ENCODE measurements at places on chromosomes 11 and 22. TPM values are rescaled to one million over a fixed set of nuclear protein-coding genes. Genes with fewer than 3 reads are reported as not detected.

- DNase-seq, result no peak
Observed at GRCh38 chr11:88175569-88176075, 379 bp upstream of the RAB38 start.

Gene OR51B4
- not detected for total RNA-seq

DNA sequence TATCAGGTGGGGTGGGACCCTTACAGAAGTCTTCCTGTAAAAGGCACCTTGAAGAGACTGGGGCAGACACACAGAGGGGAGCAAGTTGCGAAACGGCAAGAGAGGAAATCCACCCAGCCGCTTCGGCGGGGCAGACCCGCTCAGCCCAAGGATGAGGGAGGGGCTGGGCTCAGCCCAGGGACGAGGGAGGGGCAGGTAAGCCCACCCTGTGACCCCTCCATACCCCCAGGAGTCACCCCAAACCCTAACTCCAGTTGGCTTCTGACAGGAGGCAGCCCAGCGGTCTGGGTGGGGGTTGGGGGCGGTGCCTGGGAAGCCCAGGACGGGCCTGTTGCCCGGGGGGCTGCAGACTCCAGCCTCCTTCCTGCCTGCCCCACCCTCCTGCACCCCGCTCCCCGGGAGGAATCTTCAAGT is 965 bp downstream of the OSBPL5 start:
- no peak for DNase-seq

- peak; percentile 77 for DNase-seq
Observed at GRCh38 chr22:18023509-18024275, 669 bp downstream of the MICAL3 start.

Gene SLC16A8
- not detected for total RNA-seq

Gene CLTCL1
- total RNA-seq, result 12.4 TPM

Gene MUC6
- total RNA-seq, result not detected

Gene HSPA8
- 2,163 TPM for total RNA-seq

Gene CARNS1
- total RNA-seq, result 1.1 TPM

GRCh38 chr11:72267956-72268617 is 24.1 kb upstream of the PHOX2A start:
- no peak for DNase-seq

- peak; percentile 10 for DNase-seq
Observed at GRCh38 chr11:130526846-130527245, 78.4 kb downstream of the ADAMTS15 start.

Gene MISFA
- total RNA-seq, result 3.8 TPM

Gene SLC22A8
- not detected for total RNA-seq

Gene CREB3L1
- total RNA-seq, result 13.7 TPM

DNA sequence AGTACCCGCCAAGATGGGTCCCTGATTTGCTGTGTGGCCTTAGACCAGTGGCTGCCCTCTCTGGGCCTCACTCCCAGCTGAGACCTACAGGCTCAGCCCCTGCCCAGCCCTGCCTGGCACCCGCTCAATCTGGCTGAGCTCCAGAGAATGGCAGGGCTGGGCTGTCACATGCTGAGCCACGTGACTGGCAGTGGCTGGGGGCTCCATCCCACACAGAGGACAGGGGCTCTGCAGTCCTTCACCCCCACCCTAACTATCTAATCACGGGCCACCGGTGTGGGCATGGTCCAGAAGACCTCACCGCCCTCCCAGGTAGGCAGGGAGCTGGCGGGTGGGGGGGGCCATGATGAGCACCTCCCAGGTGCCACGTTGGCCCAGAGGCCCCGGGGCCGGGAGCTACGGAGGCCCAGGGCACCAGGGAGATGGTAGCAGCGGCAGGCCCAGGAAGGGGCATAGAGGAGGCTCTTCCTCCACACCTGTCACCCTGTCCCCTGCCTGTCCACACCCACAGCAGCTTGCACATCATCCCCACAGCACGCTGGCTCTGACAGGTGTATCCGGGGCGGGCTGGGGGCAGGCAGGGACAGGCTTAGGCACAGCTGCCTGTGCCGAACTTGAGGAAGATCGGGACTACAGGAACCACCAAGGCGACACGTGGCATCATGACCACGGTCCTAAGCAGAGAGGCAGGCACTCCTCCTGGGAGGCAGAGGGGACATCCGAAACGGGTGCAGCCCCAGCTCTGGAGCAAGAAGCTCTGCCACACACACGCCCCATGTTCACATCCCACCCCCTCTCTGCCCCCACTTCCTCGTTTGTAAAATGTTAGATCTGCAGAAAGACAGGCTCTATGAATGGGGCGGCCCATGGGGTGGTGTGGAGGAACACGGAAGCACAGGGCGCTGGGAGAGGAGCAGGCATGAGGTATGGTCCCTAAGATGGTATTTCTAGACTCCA is 1.5 kb upstream of the ALDH3B1 start:
- no peak for DNase-seq

Gene ZNF70
- 2.6 TPM for total RNA-seq

Gene WNT7B
- total RNA-seq, result 0.24 TPM

DNA sequence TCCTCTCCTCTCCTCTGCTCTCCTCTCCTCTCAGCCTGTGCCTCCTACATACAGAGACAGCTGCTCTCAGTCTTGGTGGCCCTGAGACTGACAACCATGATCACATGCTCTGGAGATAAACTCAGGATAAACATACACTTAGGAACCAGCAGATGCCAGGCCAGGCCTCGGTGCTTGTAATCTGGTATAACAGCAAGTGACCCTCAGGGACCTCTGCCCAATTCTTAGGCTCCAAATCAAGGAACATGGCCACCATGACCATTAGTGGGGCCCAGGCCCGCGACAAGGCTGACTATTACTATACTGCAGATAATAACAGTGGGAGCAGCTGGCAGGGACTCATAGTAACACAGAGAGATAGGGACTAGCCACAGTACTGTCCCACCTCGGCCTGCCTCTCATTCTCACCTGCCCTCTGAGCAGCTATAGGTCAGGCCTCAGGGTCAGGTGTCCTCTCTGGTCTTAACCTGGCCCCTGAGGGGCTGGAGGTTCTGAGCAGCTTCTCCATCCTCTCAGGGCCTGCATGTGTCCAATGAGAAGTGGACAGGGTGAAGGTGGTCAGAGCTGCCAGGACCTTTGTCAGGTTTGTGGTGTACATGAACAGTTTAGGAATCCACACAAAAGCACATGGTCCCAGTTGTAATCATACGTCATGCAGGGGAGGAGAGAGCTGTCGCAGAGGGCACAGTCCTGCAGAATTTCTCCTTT is 106.1 kb downstream of the GGTLC2 start:
- no peak for DNase-seq

Gene MARK2
- total RNA-seq, result 56.5 TPM

GRCh38 chr22:46979506-46979905 is 217.1 kb downstream of the TBC1D22A start:
- DNase-seq, result no peak

GRCh38 chr22:41876275-41876674 is 38.6 kb downstream of the SHISA8 start:
- DNase-seq, result no peak

Gene RIN1
- 5.4 TPM for total RNA-seq

Gene YPEL4
- 0.13 TPM for total RNA-seq

DNA sequence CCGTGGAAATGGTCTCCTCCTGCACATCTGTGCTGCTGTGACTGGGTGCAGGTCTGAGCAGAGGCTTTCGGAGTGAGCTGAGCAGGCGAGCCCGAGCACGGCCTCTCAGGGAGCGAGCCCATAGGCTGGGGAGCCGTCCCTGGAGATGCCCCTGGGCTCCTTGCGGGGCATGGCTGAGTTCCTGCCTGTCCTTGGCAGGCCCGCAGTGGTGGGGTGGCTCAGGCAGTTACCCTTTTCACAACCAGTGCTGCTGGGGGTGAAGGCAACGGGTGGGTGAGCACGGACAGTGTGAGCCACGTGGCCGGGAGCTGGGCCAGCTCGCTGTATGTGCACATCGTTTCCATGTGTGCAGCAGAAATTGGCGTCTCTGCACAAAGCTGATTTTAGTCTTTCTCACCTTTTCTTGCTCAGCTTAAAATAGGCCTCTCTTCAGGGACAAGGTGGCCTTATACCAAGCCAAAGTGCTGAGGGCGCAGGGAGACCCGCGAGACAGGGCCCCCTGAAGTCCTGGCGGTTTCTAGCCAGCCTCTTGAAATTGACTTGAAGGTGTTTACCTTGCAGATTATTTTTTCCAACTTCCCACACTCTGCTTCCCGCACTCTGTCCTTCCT is at the start of gene TP53AIP1:
Gene TP53AIP1 (minus strand): TSS at position 55 of the 611 bp plus-strand sequence. CDS start 5,053 bp downstream, outside the sequence.
- no peak for DNase-seq

- DNase-seq, result no peak
Observed at GRCh38 chr11:95764267-95764898, 25.2 kb downstream of the FAM76B start.

- no peak for DNase-seq
Observed at GRCh38 chr11:90908074-90908473, 685.2 kb upstream of the CHORDC1 start.

DNA sequence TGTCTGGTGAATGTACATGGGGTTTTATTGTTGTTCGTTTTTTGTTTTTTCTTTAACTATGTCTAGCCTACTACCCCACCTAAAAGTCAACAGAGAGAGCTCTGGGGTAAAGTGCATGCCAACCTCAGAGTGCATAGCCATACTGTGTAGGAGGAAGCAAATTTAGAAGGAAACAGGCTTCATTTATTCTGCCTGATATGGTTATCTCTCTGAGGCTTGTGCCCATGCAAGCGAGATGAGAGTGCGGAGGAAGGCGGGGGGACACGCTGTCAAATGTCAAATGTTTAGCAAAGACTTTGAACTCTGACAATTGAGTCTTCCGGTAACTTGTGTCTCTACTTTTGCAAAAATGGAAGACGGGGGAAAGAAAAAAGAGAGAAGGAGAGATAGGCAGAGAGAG is 295.5 kb downstream of the ETS1 start:
- no peak for DNase-seq

GRCh38 chr11:38256436-38256835 is 1658.4 kb upstream of the RAG2 start:
- no peak for DNase-seq

Gene RFPL1
- not detected for total RNA-seq

- no peak for DNase-seq
Observed at GRCh38 chr11:99565333-99565732, 544.6 kb downstream of the CNTN5 start.
